ENCODE measurements at places on chromosomes 2 and 18.
A peak's percentile ranks its signal among the peaks of the same experiment; 100 is the strongest.

- DNase-seq = peak; percentile 83
Observed at GRCh38 chr2:60581433-60582282, 28.2 kb upstream of the BCL11A start.

GRCh38 chr18:3985020-3985419 is 470.1 kb downstream of the DLGAP1 start:
- DNase-seq = no peak

DNA sequence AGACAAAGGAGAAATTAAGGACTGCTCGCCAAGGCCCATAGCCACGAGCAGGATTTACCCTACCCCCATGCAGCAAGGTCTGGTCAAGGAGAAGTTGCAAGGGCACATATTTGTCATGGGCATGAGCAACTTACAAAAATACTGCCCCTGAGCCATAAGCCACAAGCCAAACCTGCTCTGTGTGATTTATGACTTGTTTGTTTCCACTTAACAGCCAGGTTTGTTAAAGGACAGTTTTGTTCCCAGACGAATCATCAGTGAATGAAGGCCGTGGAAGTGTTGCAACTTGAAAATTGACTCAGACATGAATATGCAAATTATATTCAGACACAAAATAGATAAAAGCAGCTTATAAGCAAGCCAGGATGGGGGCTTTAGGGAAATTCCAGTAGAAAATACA is 31.3 kb upstream of the EVA1A start:
- no peak for DNase-seq

- no peak for DNase-seq
Observed at GRCh38 chr2:26735097-26735496, 29.0 kb upstream of the SLC35F6 start.

GRCh38 chr2:102061962-102062795 is 70.4 kb downstream of the IL1R2 start:
- no peak for DNase-seq

DNA sequence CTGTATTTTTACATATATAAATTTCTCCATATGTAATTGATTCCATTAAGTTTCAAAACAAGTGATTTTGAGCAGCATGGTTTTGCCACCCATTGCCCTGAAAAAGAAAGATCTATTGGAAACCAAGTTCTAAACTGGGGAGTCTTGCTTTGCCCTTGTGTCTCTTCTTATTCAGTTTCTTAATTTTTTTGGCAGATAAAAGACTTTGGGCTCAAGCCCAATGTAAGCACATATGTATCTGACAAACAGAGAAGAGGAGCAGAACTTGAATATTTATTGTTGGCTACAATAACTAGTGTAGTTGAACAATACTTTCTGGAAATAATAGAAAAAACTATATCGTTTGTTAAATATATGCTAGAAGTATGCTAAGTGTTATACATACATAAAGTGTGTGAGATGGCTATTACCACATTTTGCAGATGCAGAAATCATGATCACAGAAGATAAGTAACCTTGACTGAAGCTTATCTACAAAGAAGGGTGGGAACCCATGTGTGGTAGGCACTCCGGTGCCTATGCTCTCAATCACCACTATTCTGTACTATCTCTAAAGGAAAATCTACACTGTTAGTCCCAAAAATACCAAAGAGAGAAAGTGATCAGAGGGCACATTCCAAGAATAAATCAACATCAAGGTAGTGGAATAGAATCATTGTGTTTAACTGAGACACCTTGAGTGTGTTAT is 109.1 kb downstream of the PLA2R1 start:
- no peak for DNase-seq

GRCh38 chr18:25351777-25352628 is at the start of gene ZNF521:
Gene ZNF521 (minus strand): TSS chr18:25352166. CDS start chr18:25350946, 1,220 bp downstream.
- DNase-seq = peak; percentile 91

GRCh38 chr2:189116979-189117378 is 62.6 kb downstream of the COL5A2 start:
- DNase-seq = no peak

DNA sequence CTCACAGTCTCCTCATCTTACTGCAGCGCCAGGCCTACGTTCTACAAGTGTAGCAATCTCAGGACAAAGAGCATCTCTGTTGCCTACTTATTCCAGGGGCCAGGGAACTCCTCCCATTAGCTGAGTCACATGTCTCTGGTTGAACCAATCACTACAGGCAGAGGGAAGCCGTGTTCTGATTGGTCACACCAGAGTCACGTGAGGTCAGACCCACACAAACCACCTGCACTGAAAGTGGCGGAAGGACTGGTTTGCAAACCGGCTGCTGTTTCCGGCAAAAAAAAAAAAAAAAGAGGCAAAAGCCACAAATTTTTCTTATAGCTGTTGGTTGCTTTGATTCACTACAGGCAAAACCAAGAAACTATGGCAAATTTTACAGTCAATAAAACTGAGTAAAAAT is 21.9 kb upstream of the USP14 start:
- DNase-seq = no peak

- no peak for DNase-seq
Observed at GRCh38 chr2:217106650-217107014, 246.8 kb upstream of the TNP1 start.

- no peak for DNase-seq
Observed at GRCh38 chr18:77668219-77668618, 418.6 kb downstream of the GALR1 start.

DNA sequence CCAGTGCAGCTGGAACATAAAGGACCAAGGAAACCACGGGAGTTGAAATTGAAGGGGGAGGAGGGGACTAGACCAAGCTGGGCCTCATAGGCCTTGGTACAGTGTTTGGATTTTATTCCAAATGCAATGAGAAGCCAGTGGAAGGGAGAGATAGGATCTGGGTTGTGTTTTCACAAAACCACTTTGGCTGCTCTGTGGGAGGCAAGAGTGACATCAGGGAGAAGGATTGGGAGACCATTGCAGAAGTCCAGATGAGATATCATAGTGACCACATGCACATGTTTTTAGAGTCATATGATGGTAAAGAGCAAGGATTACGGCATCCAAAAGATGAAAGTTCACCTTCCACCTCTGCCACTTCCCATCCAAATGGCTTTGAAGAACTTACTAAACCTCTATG is 210.2 kb downstream of the PAX3 start:
- DNase-seq = no peak

DNA sequence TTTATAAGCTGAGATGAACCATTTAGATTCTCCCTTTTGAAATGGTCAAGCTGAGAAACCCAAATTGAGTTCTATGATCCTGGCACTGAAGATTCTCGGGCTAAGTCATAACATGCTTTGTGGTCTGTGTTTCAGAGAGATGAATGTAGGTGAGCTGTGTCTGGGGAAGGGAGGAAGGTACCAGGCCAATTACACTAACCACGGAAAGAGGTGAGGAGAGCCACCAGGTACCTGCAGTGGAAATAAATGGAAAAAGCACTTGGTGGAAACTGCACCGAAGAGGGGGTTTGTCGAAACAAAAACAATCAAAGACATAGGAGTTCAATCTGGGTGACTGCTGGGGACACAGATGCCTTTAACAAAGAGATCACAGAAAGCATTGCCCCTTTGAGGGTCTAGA is 963 bp upstream of the MRPL44 start:
- no peak for DNase-seq

DNA sequence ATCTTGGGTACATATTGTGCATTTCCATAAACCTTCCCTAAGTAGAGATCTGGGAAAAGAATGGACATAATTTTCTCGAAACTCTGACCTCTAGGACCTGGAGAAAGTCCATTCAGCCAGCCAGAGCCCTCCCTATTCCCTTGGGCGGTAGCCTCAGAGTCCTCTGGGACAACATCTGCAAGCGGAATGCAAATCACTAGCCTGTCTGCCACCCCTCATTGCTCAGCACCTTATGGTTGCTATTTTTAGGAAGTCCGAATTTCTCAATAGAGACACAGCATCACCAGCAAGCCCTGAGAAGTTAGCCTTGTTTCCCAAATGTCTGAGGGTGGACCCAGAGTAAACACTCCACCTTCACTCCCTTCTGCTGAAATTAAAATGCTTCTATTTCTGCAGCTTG is 17.6 kb upstream of the CD28 start:
- no peak for DNase-seq

DNA sequence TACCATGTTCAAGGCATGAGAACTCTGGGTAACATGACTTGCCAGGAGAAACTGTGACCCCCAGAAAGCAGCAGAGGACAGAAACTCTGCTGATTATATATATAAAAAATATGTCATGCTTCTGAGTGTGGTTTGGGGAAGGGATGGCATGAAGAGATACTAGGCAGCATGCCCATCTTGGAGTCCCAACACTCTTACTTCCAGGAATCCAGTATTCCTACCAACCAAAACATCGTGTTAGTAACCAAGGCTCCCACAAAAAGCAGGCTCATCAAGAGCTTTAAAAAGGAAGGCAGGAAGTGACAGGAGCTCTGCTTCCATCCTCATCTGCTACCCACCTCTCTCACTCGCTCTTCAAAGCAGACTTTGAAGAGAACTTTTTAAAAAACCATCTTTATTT is 31.6 kb upstream of the TWIST2 start:
- DNase-seq = no peak

GRCh38 chr2:231344851-231345250 is 50.7 kb upstream of the B3GNT7 start:
- DNase-seq = no peak
